ENCODE measurements at places on chromosomes 1 and 21.

- DNase-seq: peak; percentile 66
These were observed 61.8 kb upstream of the NBL1 start for GRCh38 chr1:19582318-19582717.

DNA sequence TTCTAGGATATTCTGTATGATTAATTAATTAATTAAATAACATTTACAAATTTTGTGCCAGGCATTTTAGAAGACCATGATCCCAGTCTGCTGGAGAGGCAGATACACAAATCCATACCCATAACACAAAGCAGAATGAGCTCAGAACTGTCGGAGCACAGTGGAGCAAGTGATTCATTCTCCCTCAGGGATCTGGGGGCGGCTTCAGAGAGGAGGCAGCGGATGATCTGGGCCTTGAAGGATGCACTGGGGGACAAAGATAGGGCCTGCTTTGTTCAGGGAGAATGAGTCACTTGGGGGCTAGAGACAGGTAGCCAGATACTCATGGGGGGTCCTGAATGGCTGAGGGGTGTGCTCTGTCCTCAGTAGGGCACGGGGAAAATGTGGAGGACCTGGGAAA, 50.9 kb upstream of the TRABD2B start:
- DNase-seq: no peak

DNA sequence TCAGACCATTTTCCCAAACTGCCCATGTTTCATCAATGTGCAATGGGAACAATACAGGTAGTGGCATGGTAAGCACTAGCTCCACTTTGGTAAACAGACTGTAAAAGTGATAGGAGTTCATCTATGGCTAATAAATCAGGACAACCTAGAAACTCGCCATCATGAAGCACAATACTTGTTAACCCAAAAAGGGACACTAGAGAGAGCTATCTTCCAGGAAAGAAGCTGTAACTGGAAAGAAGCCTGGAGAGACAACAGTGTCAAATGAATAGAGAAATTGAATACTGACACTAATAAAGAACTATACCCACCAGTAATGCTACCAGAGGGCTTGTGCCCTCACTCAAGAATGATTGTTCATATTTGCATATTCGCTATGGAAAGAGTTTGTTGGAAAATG, 164.7 kb upstream of the RGS18 start:
- DNase-seq: no peak

GRCh38 chr1:56061824-56062223, 517.5 kb downstream of the PLPP3 start:
- DNase-seq: no peak

DNA sequence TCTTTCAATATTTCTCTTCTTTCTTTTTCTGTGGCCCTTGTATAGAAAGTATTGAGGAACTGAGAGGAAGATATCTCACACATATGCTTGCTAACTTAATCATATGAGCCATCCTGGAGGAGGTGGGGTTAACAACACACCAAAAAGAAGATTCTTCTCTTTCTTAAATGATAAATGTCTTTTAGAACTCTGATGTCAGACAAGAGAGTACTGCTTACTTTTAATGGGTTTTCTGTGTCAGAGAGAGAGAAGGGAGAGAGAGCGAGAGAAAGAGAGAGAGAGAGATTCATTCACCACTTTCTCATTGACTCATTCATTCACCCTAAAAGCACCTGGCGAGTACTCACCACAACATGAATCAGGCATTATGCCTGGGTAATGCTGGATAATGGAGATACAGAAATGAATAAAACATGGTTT, 250.3 kb upstream of the SGIP1 start:
- DNase-seq: no peak

- no peak for DNase-seq
These were observed 35.1 kb upstream of the GUCA2B start for GRCh38 chr1:42118125-42118524.

DNA sequence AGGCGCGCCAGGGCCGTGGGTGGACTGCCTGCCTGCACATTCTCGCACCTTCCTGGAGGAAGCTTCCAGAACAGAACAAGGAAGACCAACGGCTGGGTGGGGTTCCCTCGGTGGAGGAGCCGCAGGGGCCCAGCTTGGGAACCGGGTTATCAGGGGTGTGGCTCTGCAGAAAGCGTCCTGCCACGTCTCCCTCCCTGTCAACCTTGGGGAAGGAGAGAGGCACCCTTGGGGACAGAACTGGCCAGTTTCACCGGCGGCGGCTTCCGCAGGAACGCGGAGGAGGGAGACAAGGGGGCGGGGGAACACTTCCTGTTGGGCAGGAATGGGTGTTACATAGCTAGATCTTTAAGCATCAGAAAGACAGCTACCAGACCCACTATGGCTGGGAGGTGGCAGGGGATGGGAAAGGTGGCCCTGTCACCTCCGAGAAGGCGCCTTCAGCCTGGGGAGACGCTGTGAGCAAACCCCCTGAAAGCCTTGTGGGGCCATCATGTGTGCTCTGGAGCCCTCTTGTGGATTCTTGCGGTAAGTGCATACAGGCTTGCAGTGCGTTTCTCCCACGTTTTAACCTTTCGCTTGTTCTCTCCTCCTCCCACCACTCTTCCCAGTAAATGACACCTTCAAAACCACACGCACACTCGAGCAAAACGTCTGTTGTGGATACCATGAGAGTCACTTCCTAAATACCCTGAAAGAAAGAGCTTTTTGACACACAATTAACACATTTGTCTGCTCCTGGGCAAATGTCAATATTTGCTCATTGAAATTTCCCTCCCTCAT, 3.8 kb upstream of the PLEKHA6 start:
- DNase-seq: peak; percentile 87

DNA sequence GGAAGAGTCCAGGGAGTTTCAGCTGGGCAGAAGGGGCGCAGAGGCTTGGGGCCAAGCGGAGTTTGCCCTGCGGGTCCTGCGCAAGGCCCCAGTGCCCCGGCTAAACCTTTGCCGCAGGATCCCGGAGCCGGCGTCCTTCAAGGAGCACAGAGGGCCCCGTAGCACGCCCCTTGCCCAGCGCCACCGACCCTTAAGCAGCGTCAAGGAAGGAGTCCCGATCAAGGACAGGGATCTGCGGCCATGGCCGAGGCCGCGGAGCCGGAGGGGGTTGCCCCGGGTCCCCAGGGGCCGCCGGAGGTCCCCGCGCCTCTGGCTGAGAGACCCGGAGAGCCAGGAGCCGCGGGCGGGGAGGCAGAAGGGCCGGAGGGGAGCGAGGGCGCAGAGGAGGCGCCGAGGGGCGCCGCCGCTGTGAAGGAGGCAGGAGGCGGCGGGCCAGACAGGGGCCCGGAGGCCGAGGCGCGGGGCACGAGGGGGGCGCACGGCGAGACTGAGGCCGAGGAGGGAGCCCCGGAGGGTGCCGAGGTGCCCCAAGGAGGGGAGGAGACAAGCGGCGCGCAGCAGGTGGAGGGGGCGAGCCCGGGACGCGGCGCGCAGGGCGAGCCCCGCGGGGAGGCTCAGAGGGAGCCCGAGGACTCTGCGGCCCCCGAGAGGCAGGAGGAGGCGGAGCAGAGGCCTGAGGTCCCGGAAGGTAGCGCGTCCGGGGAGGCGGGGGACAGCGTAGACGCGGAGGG, 520 bp downstream of the CLIC6 start:
- no peak for DNase-seq

GRCh38 chr1:3386205-3387002, 68.1 kb upstream of the ARHGEF16 start:
- no peak for DNase-seq

DNA sequence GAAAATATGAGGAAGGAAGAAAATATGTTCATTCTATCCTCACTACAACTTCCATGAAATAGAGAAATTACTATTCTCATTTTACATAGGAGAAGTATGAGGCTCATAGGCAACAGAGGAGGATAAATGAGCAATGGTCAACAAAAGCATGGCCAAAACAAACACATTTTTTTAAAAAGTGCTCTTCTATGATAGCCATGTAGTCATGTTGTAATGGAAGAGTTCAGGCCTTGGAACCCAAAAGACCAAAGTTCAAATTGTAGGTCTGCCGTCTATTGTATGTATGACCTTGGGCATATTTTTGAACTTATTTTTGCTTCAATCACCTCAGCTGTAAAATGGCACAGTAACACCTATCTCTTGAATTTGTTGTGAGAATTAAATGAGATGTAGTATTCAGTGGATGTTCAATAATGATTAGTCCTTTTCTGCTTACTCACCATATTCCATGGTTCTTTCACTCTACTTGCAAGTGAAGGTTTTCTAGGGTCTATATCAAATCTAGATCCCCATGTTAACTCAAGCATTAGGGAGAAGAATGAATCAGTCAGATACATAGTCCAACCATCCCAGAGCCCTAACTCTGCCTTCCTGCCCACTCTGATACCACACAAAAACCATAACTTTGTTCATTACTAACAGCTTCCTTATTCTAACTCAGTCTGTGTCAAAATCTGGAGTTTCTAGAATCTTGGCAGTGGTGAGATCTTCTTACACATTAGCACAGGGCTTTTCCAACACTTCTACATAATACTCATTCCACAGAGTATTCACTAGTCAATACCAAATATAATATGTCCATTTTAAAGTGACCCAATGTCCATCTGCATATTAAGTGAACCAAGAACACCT, 353.2 kb downstream of the PLPP3 start:
- no peak for DNase-seq

GRCh38 chr1:78168306-78168705, 122.5 kb downstream of the GIPC2 start:
- no peak for DNase-seq

- DNase-seq: peak; percentile 38
These were observed 129.9 kb downstream of the ZNF281 start for GRCh38 chr1:200279810-200280411.

- DNase-seq: no peak
These were observed 36.0 kb upstream of the PRDM2 start for GRCh38 chr1:13663969-13664368.

DNA sequence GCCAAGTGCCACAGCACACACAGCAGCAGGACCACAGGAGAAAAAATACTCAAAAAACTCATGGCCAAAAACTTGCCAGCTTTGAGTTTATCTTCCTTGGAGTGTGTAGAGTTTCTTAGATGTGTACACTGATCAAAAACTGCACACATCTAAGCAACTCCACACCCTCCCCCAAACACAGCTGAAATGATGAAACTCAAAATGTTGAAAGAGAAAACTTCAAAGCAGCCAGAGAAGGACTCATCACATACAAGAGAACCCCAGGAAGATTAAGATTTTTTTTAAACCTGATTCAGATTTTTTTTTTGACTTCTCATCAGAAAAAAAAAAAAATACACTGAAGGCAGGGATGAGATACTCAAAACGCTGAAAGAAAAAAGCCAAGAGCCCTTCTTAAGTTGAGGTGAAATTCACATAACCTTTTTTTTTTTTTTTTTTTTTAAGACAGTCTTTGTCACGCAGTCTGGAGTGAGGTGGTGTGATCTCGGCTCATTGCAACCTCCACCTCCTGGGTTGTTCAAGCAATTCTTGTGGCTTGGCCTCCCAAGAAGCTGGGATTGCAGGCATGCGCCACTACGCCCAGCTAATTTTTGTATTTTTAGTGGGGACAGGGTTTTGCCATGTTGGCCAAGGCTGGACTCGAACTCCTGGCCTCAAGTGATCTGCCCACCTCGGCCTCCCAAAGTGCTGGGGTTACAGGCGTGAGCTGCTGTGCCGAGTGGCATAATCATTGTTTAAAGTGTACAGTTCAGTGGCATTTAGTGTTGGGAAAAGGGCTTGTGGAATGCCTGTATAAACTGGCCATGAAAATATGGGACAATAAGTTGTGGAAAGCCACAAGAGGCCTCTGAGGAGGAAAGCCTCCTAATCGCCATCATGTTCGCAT, 20.9 kb upstream of the PDXK start:
- DNase-seq: no peak

DNA sequence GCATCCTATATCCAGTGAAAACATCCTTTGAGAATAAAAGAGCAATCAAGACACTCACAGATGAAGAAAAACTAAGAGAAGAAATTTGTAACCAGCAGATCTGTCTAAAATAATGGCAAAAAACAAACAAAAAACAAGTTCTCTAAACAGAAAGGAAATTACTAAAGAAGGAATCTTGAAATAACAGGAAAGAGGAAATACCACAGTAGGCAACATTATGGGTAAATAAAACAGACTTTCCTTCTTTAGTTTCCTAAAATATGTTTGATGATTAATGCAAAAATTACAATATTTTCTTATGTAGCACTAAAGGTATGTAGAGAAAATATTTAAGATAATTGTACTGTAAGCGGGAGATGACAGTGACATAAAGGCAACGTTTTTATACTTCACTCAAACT, 23.5 kb downstream of the SLC19A1 start:
- DNase-seq: no peak

GRCh38 chr1:23083714-23084480, 64.6 kb downstream of the KDM1A start:
- no peak for DNase-seq

GRCh38 chr1:184022668-184023067, 14.9 kb downstream of the COLGALT2 start:
- no peak for DNase-seq

GRCh38 chr1:23098463-23099170, 70.0 kb downstream of the LUZP1 start:
- DNase-seq: peak; percentile 83

GRCh38 chr21:21019681-21020080, 21.5 kb downstream of the NCAM2 start:
- DNase-seq: no peak

- peak; percentile 30 for DNase-seq
These were observed at the start of the genes ADORA3 and TMIGD3 for GRCh38 chr1:111503585-111504060. Gene ADORA3, minus strand, starts transcription at chr1:111503633. Its CDS starts 279 bp downstream, at chr1:111503354. Gene TMIGD3, minus strand, starts transcription at chr1:111503633. Its CDS starts 279 bp downstream, at chr1:111503354.

- no peak for DNase-seq
These were observed 1.2 kb downstream of the RERE start for GRCh38 chr1:8816264-8816663.

DNA sequence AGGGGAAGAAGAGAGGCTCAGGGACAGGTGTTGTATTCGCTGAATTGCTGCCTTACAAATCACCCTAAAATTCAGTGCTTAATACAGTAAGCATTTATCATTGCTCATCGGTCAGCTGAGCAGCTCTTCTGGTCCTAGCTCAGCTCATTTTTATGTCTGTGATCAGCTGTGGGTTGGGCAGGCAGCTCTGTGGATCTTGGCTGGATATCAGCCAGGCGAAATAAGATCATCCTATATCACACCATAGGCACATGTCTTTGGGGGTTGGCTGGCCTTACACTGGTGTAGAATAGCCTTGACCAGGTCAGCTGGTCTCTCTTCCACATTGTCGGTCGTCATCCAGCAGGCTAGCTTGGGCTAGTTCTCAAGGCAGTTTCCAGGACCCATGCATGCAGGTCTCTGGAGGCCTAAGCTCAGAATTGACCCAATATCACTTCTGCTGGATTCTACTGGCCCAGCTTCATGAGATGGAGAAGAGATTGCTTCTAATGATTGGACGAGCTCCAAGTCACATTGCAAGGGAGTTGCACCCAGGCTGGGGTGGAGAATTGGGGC, 448.6 kb downstream of the KIF26B start:
- DNase-seq: no peak

DNA sequence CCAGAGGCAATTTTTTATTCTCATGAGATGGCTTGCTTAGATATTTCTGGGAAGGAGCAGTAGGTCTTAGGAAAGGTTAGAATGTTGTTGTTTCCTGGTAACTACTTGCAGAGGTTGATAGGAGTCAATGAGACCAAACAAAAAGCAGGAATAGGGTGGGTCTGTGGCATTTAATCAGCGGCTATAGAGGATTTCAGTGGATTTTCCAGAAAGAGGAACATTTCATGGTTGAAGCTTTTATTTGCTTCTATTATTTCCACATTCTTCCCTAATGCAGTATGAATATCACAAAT, 111.3 kb upstream of the PALMD start:
- DNase-seq: no peak
